ENCODE measurements at places on chromosomes 1 and 21.

DNA sequence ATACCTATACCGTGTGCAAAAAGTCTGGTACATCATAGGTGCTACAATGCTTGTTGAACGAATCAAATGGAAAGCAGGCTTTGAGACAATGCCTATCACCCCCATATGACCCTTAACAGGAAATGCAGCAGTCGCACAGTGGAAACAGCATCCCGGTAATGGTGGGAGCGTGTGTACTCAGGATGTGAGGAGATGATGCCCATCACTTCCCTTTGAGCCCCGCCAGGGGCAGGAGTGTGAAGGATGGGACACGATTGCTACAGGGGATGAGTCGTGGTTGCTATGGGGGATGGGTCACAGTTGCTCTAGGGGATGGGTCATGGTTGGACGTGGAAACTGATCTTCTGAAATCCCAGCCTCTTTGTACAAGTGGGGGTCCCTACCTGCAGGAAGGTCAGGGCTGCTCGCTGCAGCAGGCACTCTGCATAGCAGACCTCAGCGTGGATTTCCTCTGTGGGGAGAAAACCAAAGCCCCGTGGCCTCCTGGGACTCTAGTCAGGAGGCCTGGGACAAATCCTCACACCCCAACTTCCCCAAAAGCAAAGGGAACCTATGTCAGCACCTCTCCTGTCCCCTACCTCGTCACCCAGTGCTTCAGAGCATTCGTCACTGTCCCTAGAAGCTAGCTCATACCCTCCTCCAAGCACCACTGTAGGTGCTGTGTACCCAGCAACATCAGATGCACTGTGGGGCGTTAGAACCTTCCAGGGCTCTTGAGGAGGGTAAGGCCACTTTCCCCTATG, 19.3 kb downstream of the TTC39A start:
- DNase-seq: no peak

GRCh38 chr1:184160236-184160635, 108.7 kb downstream of the TSEN15 start:
- no peak for DNase-seq

DNA sequence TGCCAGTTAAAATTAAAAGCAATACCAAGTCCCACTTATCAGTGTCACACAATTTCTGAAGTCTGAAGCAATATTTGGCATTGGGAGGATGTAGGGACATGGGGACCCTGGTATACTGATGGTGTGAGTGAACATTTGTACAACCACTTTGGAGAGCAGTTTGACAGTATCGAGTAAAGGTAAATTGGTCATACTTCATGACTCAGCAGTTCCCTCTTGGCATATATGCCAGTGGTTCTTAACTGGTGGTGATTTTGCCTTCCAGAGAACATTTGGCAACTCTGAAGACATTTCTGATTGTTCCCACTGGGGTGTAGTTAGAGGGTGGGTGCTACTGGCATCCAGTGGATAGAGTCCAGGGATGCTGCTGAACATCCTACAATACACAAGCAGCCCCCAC, 19.7 kb downstream of the FMOD start:
- no peak for DNase-seq

- DNase-seq: no peak
Measured at GRCh38 chr1:18948048-18948912, 8.2 kb downstream of the IFFO2 start.

DNA sequence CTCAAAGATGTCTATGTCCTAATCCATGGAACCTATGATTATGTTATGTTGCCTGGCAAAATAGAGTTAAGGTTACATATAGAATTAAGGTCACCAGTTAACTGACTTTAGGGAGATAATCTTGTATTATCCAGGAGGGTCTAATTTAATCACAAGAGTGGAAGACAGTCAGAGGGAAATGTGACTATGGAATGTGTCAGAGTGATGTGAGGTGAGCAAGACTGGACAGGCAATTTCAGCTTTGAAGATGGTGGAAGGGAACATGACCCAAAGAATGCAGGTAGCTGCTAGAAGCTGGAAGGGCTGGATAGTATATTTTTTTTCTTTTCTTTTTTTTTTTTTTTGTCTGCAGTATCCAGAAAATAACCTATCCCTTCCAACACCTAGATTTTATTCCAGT, 241.7 kb upstream of the NEGR1 start:
- no peak for DNase-seq

- no peak for DNase-seq
Measured at GRCh38 chr1:88891951-88892340, 579 bp upstream of the GTF2B start.

DNA sequence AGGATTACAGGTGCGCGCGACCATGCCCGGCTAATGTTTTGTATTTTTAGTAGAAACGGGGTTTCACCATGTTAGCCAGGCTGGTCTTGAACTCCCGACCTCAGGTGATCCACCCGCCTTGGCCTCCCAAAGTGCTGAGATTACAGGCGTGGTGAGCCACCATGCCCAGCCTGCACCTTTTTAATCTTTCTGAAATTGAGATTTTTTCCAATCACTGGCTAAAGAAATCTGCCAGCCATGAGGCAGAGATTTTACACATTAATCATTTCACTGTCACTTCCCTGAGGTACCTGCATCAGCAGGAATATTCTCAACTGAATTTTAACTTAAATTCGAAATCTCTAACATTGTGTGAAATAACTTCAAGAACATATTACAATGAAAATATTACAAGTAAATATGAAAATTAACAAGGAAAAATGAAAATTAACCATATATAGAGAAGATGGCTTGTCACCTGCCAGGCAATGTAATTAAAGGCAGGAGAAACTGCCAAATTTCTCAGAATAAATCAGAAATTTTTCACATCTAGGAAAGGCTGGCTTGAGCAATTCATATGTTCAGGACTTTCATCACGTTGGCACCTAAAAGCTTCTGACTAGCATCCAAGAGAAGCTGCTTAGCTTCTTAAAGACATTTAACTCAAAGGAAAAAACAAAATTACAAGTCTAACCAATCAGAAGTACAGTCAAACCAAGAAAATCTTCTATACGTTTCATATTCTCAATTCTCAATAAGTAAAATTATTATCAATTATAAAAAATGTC, 5.9 kb downstream of the ANKRD13C start:
- DNase-seq: no peak

DNA sequence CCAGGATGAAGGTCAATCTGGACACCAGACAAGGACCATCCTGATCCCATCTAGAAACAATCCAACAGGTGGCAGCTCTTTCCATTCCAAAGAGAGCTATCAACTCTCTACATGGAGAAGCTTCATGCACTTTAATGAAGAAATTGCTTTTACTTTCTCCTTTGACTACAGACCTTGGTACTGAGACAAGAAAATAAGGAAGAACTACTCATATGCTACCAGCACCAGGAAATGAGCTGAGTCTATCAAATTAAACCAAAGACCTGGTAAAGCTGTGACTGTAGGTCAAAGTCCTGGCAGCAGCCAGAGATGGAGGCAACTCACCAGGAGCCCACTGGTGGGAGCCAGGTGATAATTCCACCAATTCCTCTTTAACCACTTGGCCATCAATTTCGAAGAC, 64.3 kb upstream of the LRRC8B start:
- DNase-seq: no peak

DNA sequence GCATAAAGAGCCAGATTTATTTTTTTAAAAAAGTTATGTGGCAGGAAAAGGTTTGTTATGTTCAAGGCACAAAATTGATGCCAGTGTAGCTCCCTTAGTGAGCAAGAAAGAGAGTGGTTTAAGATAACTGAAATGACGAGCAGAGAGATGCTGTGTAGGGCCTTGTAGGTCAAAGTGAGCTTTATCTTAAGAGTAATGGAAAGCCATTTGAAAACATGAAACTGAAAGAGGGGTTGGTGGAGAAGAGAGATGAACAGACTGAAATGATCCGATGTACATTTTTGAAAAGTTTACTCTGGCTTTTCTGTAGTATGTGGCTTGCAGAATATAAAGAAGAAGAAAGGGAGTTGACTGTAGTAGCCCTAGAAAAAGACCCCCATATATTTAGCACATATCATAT, 383.6 kb downstream of the PLA2G4A start:
- DNase-seq: no peak

GRCh38 chr1:85394130-85394529, 70.8 kb downstream of the DDAH1 start:
- no peak for DNase-seq

DNA sequence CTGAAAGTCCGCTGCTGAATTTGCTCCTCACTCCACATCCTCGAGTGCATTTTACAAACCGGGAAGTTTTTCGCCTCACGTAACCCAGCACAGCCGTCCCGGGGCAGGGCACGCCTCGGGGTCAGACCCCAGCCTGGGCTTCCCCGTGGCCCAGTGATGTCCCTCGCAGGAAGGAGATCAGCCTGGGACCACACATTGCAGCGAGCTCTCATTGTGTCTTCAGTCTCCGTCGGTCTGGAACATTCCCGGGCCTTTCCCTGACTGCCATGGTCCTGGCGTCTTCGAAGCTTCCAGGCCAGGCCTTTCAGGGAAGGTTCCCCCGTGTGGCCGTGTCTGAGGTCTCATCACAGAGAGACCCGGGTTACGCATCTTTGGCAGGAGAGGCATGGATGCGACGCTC, 43.5 kb downstream of the MORN1 start:
- DNase-seq: no peak

DNA sequence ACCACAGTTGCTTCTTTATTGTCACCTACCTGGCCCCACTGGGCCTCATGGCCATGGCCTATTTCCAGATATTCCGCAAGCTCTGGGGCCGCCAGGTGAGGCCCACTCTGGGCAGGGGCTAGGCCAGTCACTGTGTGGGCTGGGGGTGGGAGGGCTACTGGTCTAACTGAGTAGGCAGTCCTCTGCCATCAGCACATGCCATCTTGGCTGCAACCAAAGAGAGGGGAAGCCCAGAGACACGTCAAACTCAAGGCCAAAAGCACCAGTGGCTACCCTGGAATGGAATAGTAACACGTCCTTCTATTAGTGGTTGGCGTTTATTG, 4.0 kb downstream of the HCRTR1 start:
- no peak for DNase-seq

GRCh38 chr1:165218731-165219130, 137.8 kb downstream of the LMX1A start:
- no peak for DNase-seq

DNA sequence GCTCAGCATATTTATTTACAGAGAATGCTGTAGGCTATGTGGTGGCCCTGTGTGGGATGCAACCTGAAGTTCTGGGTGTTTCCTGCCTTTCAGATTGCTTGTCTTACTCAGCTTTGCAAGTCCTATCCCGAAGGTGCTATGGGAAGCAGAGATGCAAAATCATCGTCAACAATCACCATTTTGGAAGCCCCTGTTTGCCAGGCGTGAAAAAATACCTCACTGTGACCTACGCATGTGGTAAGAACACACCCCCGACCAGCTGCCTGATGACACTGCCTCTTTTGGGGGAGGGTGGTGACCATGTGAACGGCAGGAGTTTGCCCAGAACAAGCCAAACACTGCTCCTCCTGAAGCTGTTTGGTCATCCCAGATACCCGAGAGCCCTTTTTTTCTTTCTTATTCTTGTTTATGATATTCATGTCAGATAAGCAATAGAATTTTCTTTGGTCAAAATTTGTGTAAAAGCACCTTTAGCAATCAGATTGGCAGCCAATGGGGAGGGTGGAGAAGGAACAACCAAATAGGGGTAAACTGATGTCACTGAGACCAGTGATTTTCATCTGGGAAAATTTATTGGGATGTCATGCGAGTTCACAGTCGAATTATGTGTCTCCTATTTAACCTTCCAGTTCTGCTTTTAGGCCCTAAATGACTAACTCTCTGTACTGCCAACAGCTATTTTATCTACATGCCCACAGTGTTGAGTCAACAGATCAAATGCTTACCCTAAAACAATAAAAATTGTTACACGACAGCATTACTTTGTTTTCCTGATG, 82.6 kb downstream of the EVA1C start:
- DNase-seq: no peak

GRCh38 chr1:91217911-91218310, 186.7 kb downstream of the HFM1 start:
- DNase-seq: no peak
